NCI-H446 treated with DMSO at 0.1 percent for 48 hours (cell line): ENCODE measurements at places on chromosomes 7 and 10.
A peak's percentile ranks its signal among the peaks of the same experiment; 100 is the strongest.

DNA sequence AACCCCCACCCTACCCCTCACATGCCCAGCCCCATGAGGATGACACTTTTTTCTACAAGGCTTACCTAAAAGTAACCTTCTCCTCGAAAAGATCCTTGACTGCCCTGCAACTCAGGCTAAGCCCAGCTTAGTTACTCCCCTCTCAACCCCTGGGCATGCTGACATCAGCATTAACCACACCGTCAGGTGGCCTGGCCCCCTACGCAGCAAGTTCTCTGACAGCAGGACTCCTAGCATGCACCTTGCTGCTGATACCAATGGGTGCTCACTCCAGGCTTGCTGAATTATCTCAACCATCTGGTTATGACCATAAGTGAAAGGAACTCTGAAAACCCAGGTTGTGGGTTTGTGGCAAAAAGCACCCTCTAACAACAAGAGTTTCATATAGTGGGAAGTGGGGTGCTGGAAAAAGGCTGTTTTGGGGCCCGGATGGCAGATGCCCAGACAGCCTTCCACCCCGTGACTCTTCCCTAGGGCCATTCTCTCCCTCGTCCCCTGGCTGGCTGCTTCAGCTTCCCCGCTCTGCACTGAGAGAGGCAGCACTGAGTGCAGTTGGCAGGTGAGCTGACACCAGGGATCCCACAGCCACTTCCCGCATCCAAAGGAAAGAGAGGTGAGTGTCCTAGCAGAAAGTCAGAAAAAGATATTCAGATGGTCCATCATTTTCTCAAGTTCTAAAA is 518.9 kb downstream of the KCNMA1 start:
- DNase-seq: no peak

DNA sequence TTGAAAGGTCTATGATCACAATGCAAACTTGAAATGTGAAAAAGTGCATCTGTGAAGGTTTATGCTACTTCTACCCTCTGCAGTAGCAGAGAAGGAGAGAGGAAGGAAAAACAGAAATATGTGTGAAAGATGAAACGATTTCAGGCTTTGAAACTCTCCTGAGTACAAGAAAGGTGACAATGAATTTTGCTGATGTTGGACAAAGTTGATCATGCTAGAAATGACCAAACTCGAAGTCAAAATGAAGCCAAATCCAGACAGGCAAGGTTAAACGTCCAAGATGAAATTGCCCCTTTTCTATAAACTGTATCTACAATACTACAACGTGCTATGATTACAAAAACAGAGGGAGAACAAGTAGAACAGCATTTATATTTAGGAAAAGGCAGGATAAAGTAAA is 67.0 kb upstream of the C7orf33 start:
- DNase-seq: no peak

DNA sequence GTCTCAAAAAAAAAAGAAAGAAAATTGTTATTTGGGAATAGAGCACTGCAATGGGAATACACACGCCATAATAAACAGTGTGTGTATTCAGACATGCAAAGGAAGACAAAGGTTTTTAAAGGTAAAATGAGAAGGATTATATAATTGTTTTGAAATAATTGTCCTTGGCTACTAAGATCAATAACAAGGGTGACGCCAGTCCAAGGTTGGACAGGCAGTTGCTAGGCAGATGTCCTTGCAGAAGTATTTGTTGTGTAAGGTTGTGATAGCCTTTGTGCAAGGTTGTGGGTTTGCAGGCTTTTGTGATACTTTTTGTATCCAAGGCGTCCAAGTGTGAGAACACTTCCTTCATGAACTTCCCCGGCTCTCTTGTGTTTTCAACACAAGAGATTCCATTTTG is 72.3 kb upstream of the PRLHR start:
- DNase-seq: no peak

GRCh38 chr10:96850825-96851224 is 18.7 kb downstream of the LCOR start:
- DNase-seq: no peak

DNA sequence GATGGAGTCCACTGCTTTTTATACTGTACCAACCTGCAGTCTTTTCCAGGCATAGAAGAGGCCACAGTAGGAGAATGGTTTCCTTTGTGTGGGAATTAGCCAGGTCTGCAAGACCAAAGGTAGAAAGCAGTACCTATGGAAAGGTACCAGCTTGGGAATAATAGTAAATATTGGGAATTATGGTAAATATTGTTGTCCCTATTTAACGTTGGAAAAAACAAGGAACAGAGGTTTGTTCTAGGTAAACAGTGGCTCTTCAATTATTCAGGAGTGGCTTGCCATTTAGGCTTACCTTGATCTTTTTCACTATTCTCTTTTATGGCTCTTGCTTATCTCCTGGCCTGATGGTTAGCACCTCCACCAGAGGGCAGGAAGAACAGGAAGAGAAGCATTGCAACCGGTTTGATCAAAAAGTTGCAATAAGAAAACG is 43.9 kb upstream of the GSAP start:
- DNase-seq: no peak

GRCh38 chr7:36037121-36037662 is 115.9 kb upstream of the EEPD1 start:
- peak; percentile 8 for DNase-seq

DNA sequence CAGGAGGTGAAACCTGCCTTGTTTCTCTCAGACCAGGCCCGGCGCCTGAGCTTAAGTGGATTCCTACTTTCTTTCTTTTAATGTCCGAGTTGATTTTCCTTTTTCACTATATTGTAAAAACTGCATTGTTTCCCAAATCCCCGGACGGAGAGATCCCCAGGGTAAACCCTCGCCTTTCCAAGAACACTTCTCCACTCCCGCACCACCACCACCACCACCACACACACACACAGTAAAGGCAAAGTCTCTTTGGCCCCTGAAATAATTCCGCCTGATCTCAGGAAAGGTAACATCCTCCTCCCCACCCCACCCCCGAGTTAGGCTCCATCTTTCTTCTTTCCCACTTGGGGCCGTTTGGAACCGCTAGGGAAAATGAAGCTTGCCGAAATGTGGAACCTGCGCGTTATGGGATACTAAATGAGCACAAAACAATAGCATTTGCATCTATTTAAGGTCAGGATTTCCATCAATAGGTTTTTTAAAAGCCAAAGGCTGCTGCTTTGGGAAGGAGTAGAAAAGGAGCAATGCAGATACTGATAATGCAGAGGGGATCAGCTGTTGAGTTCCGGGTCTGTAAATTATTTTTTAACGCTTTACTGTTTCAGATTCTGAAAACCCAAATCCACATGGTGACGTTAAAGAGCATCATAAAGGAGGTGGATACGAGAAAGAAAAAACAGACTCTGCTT is 2.5 kb downstream of the HPSE2 start:
- no peak for DNase-seq

- DNase-seq: peak; percentile 57
Observed at GRCh38 chr10:91589015-91589657, 43.7 kb downstream of the PPP1R3C start.

GRCh38 chr10:131946321-131946751 is 35.4 kb downstream of the BNIP3 start:
- no peak for DNase-seq

- no peak for DNase-seq
Observed at GRCh38 chr7:96144260-96144526, 177.7 kb downstream of the SLC25A13 start.

GRCh38 chr10:29881336-29881771 is 178.0 kb downstream of the JCAD start:
- no peak for DNase-seq

DNA sequence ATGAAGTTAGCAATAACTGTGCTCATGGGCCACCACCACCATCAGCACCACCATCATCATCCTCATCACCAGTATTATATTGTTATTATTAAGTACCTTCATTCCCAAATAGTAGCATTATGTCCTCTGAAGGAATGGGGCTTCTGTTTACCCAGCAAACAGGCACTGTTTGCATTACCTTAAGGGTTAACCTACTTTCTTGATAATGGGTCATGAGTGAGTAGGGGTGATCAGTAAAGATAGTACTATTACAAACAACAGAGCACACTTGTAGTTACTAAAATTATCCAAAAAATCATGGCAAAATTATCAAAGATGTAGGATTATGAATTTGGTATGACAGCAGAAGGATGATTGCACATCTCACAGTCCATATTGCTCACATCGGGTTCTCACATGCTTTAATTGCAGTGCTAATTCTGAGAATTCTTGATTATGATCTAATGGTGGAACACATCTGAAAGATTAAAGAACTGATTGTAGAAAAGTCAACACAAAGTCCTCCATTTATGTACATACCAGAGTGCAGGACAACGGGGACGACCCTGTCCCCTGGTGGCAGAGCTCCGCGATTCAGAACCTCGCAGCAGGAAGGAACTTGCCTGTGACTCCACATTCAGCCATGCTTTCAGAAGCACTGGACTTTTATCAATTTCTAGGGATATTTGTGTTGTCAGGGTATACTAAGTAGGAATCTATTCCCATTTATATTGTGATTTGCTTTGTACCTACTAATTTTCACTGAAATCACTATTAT is 31.0 kb downstream of the PDE1C start:
- no peak for DNase-seq

DNA sequence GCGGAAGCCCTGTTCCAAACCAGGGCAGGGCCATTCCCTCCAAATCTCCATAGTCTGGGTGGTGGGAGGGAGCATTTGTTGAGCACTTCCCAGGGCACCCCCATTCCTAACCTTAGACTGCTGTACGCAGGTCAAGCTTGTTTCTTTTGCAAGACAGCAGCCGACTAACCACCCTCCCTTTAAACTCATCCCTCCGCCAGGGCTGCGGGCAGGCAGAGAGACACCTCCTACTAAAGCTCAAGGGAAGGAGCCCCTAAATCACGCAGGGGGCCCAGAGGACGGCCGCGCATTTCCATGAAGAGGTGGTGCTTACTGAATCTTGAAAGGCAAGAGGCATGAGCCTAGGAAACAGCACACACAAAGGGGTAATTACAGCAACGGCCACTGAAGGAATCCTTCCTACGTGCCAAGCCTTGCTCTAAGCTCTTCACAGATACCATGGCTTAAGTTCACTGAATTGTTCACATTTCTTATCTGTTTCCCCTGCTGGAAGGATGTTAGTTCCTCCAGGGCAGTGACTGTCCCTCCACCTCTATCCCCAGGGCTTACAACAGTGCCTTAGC is 90.0 kb downstream of the PROSER2 start:
- DNase-seq: no peak

- no peak for DNase-seq
Observed at GRCh38 chr10:19788902-19789301, 27.3 kb upstream of the PLXDC2 start.

DNA sequence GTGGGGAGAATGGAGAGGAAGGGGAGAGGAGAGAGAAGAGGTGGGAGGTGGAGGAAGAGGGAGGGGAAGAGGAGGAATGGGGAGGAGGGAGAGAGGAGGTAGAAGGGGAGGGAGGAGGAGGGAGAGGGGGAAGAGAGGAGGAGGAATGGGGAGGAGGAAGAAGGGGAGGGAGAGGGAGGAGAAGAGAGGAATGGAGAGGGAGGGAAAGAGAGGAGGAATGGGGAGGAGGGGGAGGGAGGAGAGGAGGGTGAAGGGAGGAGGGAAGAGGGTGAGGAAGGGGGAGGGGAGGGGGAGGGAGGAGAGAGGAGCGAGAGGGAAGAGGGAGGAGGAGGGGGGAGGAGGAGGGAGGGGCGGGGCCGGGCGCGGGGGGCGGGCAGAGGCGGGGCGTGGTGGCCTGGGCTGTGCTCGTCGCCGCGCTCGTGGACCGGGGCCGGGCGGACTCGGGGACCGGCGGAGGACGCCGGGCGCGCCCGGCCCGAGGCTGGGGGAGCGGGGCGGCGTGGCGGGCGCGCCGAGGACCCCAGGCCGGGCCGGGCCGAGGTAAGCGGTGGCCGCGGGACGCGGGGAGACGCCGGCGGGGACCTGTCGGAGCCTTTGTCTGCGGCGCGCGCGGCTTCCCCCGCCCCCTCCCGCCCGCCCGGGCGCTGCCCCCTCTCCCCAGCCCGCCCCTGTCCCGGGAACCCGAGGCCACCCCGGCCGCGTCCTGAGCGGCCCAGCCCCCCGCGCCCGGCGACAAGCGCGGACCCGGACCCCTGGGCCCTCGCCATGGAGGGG is at the start of gene SLC29A4:
Gene SLC29A4, plus strand, starts transcription at position 401 of the 774 bp plus-strand sequence. CDS start 4,874 bp downstream, outside the sequence.
- no peak for DNase-seq

DNA sequence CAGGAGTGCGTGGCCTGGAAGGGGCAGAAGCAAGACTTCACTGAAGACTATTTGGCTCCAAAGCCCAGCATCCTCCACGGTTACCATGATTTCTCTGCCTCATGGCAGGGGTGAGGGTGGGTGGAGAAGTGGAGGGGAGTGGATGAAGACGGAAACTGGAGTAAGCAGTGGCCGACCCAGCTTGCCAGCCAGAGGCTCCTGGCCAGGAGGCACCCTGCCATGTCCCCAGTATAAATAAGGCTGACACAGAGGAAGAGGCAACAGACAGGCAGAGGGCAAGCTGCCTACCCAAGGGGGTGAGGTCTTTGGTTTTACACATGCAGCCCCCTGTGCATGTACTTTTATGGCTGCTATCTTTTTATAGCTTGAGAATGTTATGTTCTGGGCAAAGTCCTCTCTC is 102.6 kb upstream of the TBX20 start:
- no peak for DNase-seq

GRCh38 chr7:142785841-142786250 is 15.1 kb downstream of the PRSS2 start:
- no peak for DNase-seq

DNA sequence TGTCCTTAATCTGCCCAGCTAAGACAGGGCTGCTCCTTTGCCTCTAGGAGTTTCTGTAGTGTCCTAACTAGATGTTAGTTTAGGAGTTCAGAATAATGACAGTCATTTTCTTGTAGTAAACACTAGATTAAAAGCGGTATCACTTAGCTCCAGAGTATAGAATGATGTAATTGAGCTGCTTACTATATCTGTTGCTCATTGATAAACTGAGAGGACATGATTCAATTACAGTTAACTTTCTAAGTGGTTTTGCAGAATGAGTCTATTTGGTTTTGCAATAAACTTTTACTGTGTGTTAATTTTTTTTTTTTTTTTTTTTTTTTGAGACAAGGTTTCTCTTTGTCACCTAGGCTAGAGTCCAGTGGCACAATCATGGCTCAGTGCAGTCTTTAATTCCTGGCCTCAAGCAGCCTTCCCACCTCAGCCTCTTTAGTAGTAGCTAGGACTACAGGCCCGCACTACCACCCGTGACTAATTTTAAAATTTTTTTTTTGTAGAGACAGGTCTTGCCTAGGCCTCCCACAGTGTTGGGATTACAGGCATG is 1.8 kb downstream of the STMP1 start:
- DNase-seq: no peak

DNA sequence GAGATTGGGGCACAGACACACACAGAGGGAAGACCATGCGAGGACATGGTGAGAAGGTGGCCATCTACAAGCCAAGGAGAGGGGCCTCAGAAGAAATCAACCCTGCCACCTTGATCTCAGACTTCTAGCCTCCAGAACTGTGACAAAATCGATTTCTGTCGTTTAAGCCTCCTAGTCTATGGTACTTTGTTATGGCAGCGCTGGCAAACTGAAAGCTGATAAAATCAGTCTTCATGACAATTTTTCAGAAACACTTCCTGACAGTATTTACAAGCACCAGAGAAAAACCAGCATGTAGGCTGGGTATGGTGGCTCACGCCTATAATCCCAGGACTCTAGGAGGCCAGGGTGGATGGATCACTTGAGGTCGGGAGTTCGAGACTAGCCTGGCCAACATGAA is 4.2 kb downstream of the PARP12 start:
- no peak for DNase-seq

GRCh38 chr10:6525599-6526165 is 54.4 kb downstream of the PRKCQ start:
- no peak for DNase-seq

- DNase-seq: no peak
Observed at GRCh38 chr7:72710983-72711382, 117.0 kb downstream of the TYW1B start.
